Epithelial cell of prostate (primary cell): ENCODE measurements at places on chromosomes 3 and 15.
A peak's percentile ranks its signal among the peaks of the same experiment; 100 is the strongest.

DNA sequence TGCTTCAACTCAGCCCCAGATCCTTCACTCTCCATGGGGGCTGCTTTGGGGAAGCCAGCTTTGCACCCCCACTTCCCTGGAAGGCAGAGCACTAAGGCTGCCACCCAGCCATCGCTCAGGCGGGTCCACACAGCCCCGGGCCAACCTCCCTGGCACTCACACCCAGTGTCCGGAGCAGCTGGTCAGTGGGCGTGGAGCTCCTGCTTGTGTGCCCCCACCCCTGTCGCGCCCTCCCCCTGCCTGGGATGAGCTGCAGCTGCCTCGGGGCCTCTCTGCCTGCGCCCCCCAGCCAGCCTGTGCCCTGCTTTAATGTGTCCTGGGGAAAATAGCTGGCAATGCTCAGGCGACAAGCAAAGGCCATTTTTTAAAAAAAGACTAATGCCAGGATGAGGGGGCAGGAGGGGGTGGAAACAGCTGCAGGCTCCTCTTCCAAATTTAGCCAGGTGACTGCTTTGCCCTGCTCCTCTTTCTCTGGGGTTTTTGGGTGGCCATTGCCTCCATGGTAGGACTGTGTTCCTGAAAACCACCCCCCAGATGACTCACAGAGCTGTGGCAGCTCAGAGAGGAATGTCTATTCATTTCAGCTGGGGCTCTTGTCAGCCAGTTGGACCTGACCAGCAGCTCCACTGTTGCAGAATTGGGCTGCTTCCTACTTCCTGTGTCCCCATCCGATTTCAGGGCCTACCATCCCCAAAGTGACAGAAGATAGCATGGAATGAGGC, 65.0 kb downstream of the CEMIP start:
- peak; percentile 37 for DNase-seq

- DNase-seq: no peak
Observed at GRCh38 chr3:71310359-71310979, 273.1 kb downstream of the FOXP1 start.

GRCh38 chr3:54999811-55000210, 72.0 kb upstream of the LRTM1 start:
- no peak for DNase-seq

- DNase-seq: peak; percentile 96
Observed at GRCh38 chr3:134381831-134382442, 7.7 kb upstream of the AMOTL2 start.

DNA sequence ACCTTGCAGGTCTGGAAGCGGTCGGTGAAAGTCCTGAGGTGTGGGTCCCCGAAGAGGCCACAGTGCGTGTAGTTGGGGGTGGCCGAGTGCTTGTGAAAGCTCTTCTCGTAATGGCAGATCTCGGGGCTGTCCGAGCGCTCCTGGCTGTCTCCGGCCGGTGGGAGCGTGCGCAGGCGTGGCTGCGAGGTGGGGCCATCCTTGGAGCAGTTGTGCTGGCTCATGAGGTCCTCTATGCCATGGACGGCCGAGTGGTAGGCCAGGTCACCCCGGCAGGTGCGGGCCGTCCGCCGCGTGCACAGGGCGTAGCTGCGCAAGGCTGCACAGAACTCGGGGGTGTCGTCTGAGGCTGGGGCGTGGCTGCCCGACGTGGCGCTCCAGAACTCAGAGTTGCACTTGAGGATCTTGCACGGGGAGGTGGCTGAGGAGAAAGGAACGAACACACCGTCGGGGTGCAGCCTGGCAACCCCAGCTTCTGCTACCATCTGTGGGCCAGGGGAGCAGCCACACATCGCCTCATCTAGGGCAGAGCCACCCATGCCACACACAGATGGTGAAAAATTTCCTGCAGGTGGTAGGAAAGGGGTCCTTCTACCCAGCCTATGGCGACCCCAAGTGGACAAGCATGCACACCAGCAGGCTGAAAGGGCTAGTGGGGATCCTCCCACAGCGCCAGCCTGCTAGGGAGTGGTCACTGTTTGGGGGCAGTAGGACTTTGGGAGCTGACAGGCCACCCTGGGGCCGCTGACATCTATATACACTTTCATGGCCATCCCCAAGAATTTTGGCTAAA, 36.7 kb downstream of the RGMA start:
- no peak for DNase-seq

DNA sequence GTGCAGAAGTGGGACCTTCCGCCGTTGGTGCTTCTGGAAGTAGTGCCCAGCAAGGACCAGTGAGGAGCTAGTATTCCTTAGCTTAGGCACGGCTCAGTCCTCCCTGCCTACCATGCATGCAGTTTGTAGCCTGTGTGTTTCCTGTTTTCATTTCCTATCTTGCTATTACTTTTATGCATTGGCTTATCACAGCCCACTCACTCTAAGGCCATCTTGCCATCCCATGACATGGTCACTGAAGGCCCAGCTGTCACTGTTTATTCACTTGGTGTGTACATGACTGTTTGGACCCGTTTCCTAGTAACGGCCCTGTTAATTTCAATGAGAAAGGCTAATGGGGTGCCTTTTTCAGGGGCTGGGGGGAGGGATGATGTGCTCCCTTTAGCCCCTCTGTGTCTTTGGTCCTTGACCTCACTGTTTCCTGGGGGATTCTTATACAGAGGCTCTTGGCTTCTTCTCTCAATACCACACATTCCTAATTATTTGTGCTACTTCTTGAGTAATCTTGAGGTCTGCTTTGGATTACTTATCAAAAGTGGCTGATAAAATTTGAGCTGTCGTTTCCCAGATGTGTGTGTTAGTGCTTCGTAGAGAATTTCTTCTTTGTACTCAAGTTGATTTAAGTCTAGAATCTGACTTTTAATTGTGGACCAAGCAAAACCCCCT, 24.5 kb upstream of the TRAK1 start:
- no peak for DNase-seq

DNA sequence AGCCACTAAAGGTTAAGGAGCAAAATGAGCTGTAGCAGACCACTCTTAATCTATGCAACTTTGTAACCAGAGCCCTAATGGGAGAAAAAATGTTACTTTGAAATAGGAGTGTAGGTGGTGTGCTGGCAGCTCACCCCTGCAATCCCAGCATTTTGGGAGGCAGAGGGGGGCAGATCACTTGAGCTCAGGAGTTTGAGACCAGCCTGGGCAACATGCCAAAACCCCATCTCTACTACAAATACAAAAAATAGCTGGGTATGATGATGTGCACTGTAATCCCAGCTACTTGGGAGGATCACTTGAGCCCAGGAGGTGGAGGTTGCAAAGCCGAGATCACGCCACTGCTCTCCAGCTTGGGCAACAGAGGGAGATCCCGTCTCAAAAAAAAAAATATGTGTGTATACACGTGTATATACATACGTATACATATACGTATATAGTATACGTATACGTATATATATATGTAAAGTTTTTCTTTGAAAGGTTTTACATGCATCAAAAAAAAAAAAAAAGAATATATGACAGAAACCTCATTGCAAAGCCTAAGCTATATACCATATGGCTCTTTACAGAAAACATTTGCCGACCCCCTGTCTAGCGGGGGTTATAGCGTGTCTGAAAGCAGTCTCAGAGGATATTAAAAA, 15.7 kb downstream of the CAPN7 start:
- no peak for DNase-seq

DNA sequence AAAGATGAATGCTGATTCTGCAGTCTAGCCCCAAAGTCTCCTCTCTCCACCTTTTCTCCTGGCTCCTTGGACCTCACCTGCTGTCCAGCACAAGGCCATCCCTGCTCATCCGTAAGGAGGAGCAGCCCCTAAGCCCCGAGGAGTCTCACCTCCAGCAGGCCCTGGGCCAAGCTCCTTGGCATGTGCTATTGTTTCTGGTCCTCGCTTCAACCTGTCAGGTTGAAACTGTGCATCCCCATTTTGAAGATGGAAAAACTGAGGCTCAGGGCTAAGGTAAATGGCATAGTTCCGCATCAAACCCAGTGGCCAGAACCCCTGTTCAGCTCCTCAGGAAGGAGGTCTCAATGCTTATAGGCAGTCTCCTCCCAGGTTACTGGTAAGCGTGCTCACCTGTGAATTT, 26.1 kb downstream of the CHDH start:
- DNase-seq: no peak

DNA sequence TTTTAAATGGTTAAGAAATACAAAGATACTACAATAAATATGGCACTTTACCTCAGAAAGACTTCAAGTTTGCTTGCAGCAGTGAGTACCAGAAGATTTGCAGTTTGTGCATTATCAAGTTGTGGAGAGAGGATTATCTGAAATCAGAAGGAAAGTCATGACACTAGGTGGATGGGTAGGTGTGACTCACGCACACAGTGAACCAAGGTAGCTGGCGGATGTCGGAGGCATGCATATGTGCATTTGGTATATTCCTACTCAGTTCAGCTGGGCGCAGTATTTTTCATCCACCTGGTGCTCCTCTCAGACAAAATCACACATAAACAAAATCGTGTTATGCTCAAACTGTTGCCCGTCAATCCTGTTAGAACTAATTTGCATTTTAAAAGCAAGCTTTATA, 351.0 kb downstream of the IGSF11 start:
- DNase-seq: no peak

DNA sequence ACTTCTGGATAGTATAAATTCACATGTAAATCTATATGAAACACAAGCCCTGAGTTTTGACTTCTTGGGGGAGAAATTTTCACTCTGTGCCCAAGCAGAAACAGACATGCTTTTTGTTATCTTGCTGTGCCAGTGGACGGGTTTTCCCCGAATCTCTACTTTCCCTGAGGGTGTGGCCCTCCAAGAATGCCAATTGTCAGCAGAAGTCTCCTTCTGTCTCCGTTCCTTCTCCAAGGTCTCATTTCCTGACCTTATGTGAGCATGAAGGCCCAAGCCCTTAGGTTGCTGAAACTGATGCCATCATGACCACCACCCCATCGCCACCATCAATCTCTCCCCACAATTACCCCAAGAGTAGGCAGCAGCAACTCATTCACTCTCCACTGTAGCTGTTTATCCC, 253.8 kb downstream of the XXYLT1 start:
- DNase-seq: no peak

DNA sequence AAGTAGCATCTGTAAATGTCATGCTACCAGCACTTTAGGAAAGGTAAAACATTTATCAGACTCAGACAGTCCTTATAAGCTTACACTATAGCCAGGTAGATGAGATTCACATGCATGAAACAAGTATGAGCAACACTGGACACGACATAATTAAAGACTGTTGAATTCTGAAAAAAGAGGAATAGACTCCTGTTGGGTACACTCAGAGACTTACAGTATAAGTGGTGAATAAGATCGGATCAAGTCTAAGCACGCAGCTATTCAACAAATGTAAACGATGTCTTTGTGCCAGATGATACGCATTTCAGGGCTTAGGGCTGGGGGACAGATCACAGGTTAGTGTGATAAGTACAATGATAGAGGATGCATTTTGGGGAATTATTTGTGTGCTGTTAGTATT, 43.2 kb upstream of the SPPL2A start:
- peak; percentile 43 for DNase-seq

DNA sequence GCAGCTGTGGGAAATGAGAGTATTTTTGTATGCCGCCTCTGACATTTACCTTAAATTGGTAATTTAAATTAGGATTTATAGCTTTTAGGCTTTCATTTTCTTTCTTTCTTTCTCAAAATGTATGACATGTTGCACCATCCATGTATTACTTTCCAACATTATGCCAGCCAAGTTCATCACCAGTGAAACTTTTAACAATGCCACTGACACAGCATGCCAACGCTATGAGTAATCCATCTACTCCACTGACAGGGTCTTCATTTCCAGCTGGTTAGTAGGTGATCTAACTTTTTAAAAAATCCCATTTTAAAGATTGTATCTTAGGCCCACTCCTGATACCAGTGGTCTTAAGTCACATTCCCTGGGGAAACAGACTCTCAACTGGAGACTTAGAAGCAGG, 21.8 kb upstream of the CLDN16 start:
- DNase-seq: no peak

DNA sequence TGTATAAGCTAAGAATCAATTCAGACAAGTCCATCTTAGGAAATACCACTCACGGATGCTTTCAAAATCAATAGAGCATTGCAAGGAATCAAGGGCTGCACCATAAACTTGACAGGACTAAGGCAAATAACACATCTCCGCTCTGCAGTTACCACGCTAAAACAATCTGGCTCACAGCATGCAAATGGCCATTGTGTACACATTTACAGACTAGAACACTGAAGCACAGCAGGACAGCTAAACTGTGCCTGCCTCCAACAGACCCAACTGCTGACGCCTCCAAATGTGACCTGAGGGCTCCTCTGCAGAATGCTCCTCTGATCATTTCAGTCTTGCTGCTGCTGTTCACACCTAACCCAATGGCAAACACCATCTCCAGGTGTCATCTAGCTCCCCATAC, 104.3 kb downstream of the MEX3B start:
- DNase-seq: no peak

DNA sequence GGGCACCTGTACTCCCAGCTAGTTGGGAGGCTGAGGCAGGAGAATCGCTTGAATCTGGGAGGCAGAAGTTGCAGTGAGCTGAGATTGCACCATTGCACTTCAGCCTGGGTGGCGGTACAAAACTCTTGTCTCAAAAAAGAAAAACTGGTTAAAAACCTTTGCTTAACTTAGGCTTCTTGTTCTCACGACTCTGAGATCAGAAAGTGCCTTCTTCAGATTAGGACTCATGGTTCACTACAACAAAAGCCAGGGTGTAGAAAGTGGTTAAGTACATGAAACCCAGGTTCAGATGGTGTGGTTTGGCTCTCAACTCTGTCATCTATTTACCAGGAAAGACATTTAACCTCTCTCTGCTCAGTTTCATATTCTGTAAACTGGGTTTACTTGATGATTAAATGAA, 168.4 kb downstream of the TUSC7 start:
- no peak for DNase-seq

- no peak for DNase-seq
Observed at GRCh38 chr3:146148468-146148931, 12.5 kb downstream of the PLOD2 start.

DNA sequence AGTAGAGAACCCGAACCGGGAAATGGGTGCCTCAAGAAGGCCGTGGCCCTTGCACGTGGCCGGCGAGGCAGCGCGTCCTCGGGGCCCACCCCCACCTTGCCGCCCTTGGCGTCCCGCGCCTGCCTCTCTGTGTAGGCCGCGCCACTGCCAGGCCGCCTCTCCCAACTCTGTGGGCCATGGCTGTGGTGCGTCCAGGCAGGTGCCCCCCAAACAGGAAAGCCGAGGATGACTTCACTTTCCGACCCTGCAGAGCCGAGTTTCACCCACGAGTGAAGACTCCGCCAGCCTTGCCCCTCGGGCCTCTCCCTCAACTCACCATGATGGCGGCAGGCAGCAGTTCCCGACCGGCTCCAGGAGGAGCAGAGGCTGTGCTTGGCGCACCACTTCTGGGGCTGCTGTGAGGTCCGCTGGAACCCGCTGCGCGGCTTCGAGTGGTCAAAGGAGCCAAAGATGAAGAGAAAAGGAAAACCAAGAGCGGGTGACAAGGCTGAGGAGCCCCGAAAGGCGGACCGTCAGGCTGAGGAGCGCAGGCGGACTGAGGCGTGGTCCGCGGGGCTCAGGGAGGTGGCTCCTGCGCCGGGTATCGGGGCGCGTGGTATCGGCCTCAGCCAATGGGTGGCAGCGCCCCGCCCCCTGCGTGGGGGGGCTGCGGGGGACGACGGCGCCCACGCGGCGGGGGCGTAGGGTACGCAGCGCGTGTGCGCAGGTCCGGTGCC, at the start of gene DAZL:
Gene DAZL (minus strand): TSS at position 537 of the 716 bp plus-strand sequence. CDS start 218 bp downstream, at position 319.
- no peak for DNase-seq

- no peak for DNase-seq
Observed at GRCh38 chr3:126187920-126188319, 7.5 kb upstream of the ALDH1L1 start.
